ENCODE measurements at places on chromosomes 2 and 18. TPM values are rescaled to one million over a fixed set of nuclear protein-coding genes. Genes with fewer than 3 reads are reported as not detected.

Gene LOXHD1
- not detected for total RNA-seq

Gene PXDN
- total RNA-seq = 57.2 TPM

Gene LDLRAD4
- not detected for total RNA-seq

Gene CYTIP
- not detected for total RNA-seq

Gene BOLL
- total RNA-seq = not detected

Gene MAP4K3
- total RNA-seq = 17.5 TPM

Gene TNFAIP6
- not detected for total RNA-seq

Gene GKN1
- not detected for total RNA-seq

Gene COMMD1
- total RNA-seq = 43.1 TPM

Gene ANKRD30BL
- not detected for total RNA-seq

Gene ZNG1B
- 17.9 TPM for total RNA-seq

Gene HOXD9
- total RNA-seq = not detected

Gene HMSD
- total RNA-seq = 1.3 TPM

Gene GPR155
- total RNA-seq = 1.8 TPM

Gene PDE11A
- not detected for total RNA-seq

Gene PARD3B
- 1.6 TPM for total RNA-seq

Gene SCN2A
- 0.07 TPM for total RNA-seq

Gene PLA2R1
- 2.1 TPM for total RNA-seq

Gene ALPP
- total RNA-seq = not detected

Gene MATN3
- total RNA-seq = 1.2 TPM

Gene MYCN
- total RNA-seq = not detected

Gene ANKRD62
- total RNA-seq = not detected

Gene DSG1
- total RNA-seq = 48.9 TPM

Gene ADRA2B
- total RNA-seq = not detected

Gene MTLN
- total RNA-seq = 104 TPM

Gene MEP1B
- total RNA-seq = not detected

Gene DNER
- 5.1 TPM for total RNA-seq

Gene CCDC85A
- total RNA-seq = not detected

Gene ICOS
- total RNA-seq = not detected

Gene NEUROD1
- not detected for total RNA-seq

Gene SLC25A52
- not detected for total RNA-seq

Gene MC5R
- not detected for total RNA-seq

Gene HOXD1
- not detected for total RNA-seq

Gene TTC39C
- 23.1 TPM for total RNA-seq

Gene FBXO48
- 0.56 TPM for total RNA-seq

Gene COL5A2
- 33.1 TPM for total RNA-seq
